ENCODE measurements at places on chromosomes 4 and X. TPM values are rescaled to one million over a fixed set of nuclear protein-coding genes. Genes with fewer than 3 reads are reported as not detected.

DNA sequence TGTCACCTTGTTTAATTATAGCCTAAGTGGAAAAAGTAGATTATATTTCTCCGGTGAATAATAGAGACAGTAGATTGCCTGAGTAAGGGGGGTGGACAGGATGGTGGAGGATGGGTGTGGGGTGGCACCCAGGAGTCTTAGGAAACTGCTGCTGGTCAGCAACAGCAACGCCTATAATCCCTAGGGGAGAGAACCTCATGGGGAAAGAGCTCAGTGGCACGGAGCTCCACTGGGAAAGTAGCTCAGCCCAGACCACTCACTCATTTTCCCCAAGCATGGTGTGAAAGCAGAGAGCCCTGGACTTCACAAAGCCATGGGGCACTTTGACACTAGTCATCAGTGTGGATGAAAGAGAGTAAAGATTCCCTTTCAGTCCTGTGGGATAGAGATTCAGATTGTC, 31.1 kb downstream of the METTL14 start:
- no peaks in the 10 kb centered on the region for H3K27me3 ChIP-seq
- DNase-seq = no peak
- H3K4me3 ChIP-seq = no peak overlapping the region
- peaks cover 12% of the 10 kb centered on the region for H3K4me1 ChIP-seq
- peaks cover 9% of the 10 kb centered on the region for H3K36me3 ChIP-seq

- H3K27ac ChIP-seq = no peak overlapping the region
- no peaks in the 10 kb centered on the region for H3K36me3 ChIP-seq
- no peak overlapping the region for H3K4me3 ChIP-seq
Measured at GRCh38 chr4:109276482-109277095, 25.9 kb downstream of the COL25A1 start.

- H3K27me3 ChIP-seq = no peaks in the 10 kb centered on the region
- no peak overlapping the region for H3K4me3 ChIP-seq
- no peak overlapping the region for H3K27ac ChIP-seq
- DNase-seq = no peak
- H3K4me1 ChIP-seq = no peaks in the 10 kb centered on the region
Measured at GRCh38 chr4:39596971-39597370, 41.7 kb downstream of the SMIM14 start.

- H3K4me3 ChIP-seq = no peak overlapping the region
- no peaks in the 10 kb centered on the region for H3K36me3 ChIP-seq
- peaks cover 3% of the 10 kb centered on the region for H3K27me3 ChIP-seq
- no peak overlapping the region for H3K27ac ChIP-seq
- H3K4me1 ChIP-seq = no peaks in the 10 kb centered on the region
Measured at GRCh38 chrX:106894978-106895452, 8.1 kb downstream of the RIPPLY1 start.

DNA sequence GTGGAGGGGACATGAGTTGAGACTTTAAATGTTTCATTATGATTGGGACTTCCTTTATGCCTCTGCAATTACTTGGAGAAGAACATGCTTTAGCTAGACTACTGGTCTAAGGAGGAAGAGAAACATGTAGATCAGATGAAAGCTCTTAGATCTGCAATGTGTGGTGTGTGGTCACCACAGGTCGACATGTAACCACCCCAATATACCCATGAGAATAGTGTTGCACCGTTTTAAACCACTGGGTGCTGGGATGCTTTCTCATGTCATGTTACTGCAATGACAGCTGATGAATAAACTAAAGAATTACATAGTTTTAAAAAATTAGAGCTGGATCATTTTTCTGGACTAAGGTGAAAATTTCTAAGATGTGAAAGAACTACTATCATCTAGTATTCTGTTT, 1039.7 kb downstream of the RAPGEF2 start:
- no peaks in the 10 kb centered on the region for H3K4me1 ChIP-seq
- DNase-seq = no peak

GRCh38 chrX:56765811-56766553, 36.9 kb downstream of the NBDY start:
- DNase-seq = peak; percentile 4
- H3K4me3 ChIP-seq = peak overlapping the region; percentile 72
- H3K27ac ChIP-seq = peak overlapping the region; percentile 98
- H3K36me3 ChIP-seq = peaks cover 10% of the 10 kb centered on the region

The CT45A5 gene
- not detected for total RNA-seq

The TMPRSS11A gene
- total RNA-seq = not detected

The STS gene
- 0.50 TPM for total RNA-seq

All from activated CD8-positive, alpha-beta T cell treated with anti-CD3 and anti-CD28 coated beads for 36 hours (primary cell).